ENCODE measurements at places on chromosomes 3 and 15.

DNA sequence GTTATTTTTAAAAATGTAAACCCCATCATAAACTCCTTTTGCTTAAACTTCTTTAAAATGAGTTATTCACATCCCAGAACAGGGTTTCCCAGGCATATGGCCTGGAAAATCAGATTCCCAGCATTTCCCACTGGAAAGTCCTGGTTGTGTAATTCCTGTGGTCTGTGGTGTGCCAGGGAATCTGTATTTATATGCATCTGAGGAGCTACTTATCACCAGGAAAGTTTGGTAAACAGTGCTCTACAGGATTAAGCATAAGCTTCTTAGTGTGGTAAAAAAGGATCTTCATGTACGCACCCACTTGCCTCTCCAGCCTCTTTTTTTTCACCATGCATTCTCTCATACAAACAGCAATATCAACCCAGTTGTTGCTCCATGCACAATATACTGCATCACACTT, 28.2 kb downstream of the MEIS2 start:
- DNase-seq, result no peak

GRCh38 chr15:98124581-98124980, 164.1 kb downstream of the ARRDC4 start:
- no peak for DNase-seq

DNA sequence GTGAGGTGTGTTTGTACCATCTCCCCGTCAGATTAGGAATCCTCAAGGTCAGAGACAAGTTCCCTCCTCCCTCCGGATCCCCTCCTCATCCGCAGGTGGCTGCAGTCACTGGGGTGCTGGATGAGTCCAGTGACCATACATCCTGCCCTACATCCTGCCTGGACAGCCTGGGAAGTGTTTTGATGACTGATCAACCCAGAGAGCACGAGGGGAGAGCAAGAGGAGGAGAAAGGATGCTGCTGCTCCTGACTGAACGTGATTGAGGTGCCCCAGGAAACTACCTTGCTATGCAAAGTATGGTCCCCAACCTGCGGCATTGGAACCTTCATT, 65.1 kb downstream of the SLC12A8 start:
- DNase-seq, result no peak

DNA sequence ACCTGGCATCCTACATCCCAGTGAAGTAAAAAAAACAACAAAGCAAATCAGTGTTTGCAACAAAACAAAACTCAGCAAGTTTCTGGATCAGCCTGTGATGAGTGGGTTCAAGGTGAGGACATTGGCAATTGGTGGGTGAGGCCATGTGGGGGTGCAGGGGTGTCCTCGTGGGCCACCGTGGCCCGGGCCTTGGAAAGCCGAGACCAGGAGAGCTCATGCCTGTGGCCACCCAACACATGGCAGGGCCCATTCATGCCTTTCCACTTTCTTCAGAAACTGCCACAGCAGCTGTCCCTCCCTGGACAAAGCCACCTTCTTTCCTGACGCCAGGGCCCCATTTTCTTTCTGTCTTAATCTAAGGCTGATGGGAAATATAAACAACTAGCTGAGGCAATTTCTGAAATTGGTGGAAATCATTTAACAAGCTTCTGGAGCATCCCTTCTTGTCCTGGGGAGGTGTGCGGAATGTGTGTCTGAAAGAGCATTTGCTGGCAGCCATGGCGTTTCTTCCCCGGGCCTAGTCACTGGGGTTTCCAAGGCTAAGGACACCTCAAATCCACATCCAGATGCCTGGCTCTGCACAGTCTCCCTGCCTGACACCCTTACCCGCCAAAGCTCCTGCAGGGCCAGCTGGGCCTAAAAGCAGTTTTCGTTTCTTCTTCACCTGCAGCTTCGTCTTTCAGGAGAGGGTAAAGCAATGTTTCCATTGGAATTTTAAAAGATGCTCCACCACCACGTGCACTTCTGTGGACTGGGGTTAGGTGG, 34.1 kb upstream of the SFMBT1 start:
- no peak for DNase-seq

GRCh38 chr3:133655731-133656515, 5.8 kb downstream of the TOPBP1 start:
- DNase-seq, result no peak

- DNase-seq, result peak; percentile 2
These were observed 296.8 kb upstream of the TPM1 start for GRCh38 chr15:62745621-62746225.

DNA sequence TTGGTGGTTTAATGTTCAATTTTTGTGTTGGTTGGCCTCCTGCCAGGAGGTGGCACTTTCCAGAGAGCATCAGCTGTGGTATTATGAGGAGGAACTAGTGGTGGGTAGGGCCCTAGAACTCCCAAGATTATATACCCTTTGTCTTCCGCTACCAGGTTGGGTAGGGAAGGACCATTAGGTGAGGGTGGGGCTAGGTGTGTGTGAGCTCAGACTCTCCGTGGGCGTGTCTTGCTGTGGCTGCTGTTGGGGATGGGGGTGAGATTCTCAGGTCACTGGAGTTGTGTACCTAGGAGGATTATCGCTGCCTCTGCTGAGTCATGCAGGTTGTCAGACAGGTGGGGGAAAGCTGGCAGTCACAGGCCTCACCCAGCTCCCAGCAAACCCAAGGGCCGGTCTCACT, 187.1 kb downstream of the DPH6 start:
- DNase-seq, result no peak

DNA sequence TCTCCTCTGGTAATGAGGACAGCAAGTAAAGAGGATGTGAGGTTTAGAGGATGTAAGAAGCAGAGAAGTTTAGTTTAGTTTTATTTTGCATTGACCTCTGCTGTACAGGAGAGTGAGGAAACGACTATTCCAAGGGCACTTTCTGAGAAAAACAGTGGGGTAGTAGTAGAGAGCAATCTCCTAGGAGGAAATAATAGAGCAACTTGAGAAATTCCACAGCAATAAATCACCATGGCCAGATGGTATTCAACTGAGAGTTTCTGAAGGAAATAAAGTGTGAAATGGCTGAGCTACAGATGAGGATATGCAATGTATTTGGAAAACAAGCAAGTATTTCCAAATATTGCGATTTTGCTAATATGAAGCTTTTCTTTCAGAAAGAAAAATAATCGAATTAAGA, 118.9 kb downstream of the DPH6 start:
- DNase-seq, result no peak

GRCh38 chr3:130692455-130692854, 54.2 kb downstream of the PIK3R4 start:
- no peak for DNase-seq

DNA sequence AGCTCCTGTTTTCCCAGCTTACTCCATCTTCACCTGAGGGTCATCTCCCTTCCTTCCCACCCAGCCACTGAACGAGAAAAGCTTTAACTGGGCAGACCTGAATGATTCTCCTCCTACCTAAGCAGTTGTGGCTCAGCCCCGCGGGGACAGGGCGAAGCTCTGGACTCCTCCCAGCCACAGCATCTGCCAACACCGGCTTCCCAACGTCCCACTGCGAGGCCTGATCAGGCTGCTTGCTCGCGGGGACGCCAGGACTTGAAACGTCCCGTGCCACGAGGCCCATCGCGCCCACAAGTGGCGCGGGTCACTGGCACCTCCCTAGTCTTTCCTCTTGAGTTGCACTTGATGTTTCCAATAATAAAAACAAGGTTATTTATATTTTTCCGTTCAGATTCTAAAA, at the start of gene SPATA16:
TSS of gene SPATA16 (minus strand) at position 250 of the 400 bp plus-strand sequence. CDS start 23,504 bp downstream, outside the sequence.
- no peak for DNase-seq

GRCh38 chr3:136546720-136547119, 205.5 kb downstream of the STAG1 start:
- DNase-seq, result no peak

- DNase-seq, result no peak
These were observed 643 bp upstream of the LMCD1 start for GRCh38 chr3:8500989-8501370.

- DNase-seq, result peak; percentile 90
These were observed 64.2 kb upstream of the ARL8B start for GRCh38 chr3:5057857-5058324.

DNA sequence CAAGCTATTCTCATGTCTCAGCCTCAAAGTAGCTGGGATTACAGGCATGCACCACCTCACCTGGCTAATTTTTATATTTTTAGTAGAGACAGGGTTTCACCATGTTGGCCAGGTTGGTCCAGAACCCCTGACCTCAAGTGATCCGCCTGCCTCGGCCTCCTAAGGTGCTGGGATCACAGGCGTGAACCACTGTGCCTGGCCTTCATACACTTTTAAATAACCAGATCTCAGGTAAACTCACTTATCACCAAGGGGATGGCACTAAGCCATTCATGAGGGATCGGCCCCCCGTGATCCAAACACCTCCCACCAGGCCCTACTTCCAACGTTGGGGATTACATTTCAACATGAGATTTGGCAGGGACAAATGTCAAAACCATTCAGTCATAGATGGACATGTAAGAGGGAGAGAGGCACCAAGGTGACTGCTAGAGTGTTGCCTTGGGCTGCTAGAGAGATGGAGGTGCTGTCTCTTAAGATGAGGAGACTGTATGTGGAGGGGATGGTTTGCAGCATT, 13.3 kb upstream of the DOCK3 start:
- DNase-seq, result no peak

DNA sequence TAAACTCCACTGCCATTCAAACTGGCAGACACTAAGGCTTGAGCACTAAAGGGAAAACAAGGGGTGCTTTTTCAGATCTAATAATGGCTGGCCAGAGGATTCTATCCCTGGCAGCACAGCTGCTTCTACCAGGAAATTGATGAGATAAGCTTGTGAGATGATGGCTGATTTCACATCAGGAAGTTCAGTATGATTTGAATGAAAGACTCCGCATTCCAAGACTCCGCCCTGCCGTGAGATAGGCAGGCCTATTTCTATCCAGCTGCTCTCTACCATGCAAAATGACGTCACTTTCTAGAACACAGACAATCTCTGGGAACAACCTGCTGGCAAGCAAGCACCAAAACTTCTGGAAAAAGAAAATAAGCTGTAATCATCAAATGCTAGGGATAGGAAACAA, 171.8 kb downstream of the WDR76 start:
- no peak for DNase-seq

- DNase-seq, result no peak
These were observed 43.5 kb downstream of the PHLDB2 start for GRCh38 chr3:111902534-111902933.

GRCh38 chr3:52216585-52217408, 8.6 kb downstream of the TLR9 start:
- no peak for DNase-seq

DNA sequence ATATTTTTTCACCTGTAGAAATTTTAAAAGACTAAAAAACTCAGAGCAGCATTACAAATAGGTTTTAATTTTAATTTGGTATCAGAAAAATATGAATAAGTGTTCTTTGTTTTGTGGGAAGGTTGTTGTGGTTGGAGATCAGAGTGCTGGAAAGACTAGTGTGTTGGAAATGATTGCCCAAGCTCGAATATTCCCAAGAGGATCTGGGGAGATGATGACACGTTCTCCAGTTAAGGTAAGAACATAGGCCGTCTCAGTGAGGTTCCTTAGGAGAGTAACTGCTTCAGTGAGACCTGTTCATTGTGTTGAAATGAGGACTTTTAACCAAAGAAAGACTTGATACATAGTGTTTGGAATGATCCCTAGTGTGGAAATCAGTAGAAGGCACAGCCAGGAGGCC, 44.8 kb downstream of the OPA1 start:
- DNase-seq, result no peak

GRCh38 chr15:68797599-68798345, 22.9 kb downstream of the ANP32A start:
- no peak for DNase-seq

DNA sequence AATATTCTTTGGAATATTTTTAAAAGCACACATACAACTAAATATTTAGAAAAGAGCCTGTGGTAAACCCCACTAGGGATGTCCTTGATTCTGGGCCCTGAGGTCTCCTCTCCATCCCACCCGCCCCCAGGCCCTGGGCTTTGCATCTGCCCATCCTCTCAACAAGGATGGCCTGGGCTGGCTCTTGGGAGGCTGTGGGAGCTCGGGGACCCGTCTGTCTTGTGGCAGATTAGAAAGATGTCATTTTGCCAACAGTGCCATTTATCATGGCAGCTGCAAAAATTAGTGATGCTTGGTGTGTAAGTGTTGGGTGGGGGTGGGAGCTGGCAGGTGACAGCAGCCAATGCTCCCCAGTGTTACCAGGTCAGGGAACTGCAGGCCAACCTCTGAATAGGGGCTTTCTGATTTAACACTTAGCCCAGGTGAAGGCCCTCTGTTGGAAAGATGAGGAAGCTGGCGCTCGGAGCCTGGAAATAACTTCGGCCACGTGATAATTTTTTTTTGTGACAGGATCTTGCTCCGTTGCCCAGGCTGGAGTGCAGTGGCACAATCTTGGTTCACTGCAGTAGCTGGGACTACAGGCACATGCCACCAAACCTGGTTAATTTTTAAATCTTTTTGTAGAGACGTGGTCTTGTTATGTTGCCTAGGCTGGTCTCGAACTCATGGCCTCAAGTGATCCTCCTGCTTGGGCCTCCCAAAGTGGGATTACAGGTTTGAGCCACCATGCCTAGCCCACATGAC, 16.9 kb upstream of the CSPG4 start:
- no peak for DNase-seq

GRCh38 chr15:74036271-74037170, 42.0 kb downstream of the PML start:
- no peak for DNase-seq

- no peak for DNase-seq
These were observed 221.1 kb upstream of the TLE3 start for GRCh38 chr15:70318594-70319465.

- no peak for DNase-seq
These were observed 26.1 kb upstream of the LOXL1 start for GRCh38 chr15:73900095-73900712.

- DNase-seq, result no peak
These were observed 119.8 kb downstream of the EPHA3 start for GRCh38 chr3:89227218-89227617.

- no peak for DNase-seq
These were observed 243.5 kb downstream of the MFSD1 start for GRCh38 chr3:159045279-159045885.

GRCh38 chr15:27235681-27236080, 264.7 kb downstream of the GABRG3 start:
- no peak for DNase-seq

GRCh38 chr3:110736332-110736731, 335.3 kb upstream of the NECTIN3 start:
- peak; percentile 2 for DNase-seq

GRCh38 chr15:55515991-55516776, 8.2 kb upstream of the DNAAF4 start:
- no peak for DNase-seq

DNA sequence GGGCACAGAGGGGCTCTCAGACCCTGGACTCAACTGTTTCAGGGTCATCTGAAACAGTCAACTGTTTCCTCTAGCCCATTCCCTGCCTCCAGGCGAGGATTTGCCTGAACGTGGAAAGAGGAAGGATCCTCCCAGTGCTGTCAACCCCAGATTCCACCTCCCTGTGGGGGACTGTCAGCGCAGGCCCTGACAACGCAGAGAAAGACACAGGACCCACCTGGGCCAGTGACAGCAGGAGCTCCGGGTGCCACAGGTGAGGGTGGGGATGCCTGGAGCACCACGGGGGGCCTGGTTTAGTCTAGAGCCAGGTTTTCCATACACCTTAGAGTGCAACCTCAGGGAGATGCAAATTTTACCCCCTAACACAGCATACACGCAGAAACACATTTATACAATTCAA, 19.5 kb upstream of the LAMP3 start:
- DNase-seq, result no peak

Measured in suppressor macrophage (primary cell).